ENCODE measurements at places on chromosomes 1 and 21.

GRCh38 chr1:40477678-40478053, 576 bp downstream of the ZFP69 start:
- DNase-seq, result peak; percentile 28

GRCh38 chr1:36123356-36123755, 1.7 kb downstream of the COL8A2 start:
- DNase-seq, result no peak

DNA sequence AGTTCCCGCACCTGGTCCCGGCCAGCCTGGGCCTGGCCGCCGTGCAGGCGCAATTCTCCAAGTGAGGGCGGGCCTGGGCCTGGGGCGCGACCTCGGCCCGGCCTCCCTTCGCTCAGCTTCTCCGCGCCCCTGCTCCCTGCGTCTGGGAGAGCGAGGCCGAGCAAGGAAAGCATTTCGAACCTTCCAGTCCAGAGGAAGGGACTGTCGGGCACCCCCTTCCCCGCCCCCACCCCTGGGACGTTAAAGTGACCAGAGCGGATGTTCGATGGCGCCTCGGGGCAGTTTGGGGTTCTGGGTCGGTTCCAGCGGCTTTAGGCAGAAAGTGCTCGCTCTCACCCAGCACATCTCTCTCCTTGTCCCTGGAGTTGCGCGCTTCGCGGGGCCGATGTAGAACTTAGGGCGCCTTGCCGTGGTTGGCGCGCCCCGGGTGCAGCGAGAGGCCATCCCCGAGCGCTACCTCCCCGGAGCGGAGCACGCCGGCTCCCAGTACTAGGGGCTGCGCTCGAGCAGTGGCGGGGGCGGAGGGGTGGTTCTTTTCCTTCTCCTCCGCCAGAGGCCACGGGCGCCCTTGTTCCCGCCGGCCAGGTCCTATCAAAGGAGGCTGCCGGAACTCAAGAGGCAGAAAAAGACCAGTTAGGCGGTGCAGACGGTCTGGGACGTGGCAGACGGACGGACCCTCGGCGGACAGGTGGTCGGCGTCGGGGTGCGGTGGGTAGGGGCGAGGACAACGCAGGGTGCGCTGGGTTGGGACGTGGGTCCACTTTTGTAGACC, 1.2 kb downstream of the OLIG1 start:
- no peak for DNase-seq

DNA sequence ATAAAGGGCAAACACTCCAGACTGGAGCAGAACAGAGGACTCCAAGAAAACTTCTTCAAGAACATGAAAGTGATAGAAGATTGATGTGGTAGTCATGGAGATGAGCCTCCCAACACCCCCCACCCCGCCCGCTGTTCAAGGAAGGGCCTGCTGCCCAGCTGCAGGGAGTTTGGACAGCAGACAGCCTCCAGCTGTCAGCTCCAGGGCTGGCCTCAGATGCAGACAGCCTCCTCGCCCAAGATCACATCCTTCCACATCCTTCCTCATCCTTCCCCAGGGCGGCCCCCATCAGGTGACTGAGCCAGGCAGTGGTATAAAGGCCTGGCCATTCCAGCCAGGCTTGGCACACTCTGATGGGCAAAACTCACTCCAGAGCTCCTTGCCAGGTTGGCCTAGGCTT, 24.6 kb downstream of the HMGN2 start:
- DNase-seq, result no peak

- peak; percentile 92 for DNase-seq
These were observed 707.2 kb upstream of the ADAMTS5 start for GRCh38 chr21:27674041-27674615.

GRCh38 chr21:25396135-25396711, 211.1 kb downstream of the MRPL39 start:
- no peak for DNase-seq

DNA sequence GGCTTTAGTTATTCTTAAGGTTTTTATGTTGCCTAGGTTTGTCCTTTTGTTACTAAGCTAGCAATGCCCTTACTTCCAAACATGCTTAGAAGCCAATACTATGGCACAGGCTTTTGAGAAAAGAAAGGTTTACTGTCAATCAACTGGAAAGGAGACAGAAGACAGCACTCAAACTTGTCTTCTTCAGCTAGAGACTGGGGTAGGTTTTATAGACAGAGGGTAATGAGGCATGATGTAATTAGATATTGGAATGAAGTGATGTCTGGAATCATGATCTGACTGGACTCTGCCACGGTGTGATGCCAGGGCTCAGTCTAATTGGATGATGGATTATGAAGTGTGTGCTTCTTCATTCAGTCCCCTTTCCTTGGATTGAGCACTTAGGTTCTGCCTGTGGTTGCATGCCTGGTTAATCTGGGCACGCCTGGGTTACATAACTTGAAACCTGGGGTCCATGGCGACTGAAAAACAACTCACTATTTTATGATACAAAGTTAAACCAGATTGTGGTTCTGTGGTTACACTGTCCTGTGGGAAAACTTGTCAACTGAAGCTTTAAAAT, 625.8 kb downstream of the BRINP3 start:
- DNase-seq, result no peak

- no peak for DNase-seq
These were observed 20.2 kb upstream of the FAM131C start for GRCh38 chr1:16093611-16094010.

DNA sequence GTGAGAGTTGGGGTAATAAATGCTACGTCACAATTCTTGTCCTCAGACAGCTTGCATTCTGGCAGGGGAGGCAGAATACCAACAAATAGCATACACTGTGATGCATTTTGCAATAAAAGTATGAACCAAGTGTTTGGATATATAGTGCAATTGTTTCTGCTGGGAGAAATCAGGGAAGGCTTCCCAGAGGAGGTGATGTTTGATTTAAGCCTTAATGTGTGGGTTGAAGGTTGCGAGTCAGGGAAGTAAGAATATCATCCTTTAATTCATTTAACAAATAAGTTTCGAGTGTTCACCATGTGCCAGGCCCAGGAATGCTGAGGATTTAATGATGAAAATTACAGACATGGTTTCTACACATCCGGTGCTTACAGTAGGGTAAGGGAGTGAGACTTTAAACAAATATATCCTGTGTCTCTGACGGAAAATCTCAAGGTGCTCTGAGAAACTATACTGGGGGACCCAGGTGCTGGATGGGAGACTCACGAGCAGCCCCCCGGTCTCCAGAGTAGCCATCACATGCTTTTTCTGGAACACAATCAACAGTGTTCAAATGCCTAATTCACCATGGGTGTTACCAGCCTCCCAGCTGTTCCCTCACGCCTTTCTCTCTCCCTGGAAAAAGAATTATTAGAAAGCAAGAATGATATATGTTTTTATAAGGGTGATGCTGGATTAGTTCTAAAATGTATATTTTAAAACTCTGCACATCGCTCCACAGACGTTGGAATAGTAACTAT, 31.7 kb downstream of the RASSF5 start:
- no peak for DNase-seq

- no peak for DNase-seq
These were observed 8.0 kb downstream of the STX6 start for GRCh38 chr1:181014477-181015250.

Data from fibroblast of mammary gland (primary cell).